ENCODE measurements at places on chromosomes 7 and 10.

GRCh38 chr7:49295146-49295545 is 370.8 kb downstream of the CDC14C start:
- DNase-seq = no peak

DNA sequence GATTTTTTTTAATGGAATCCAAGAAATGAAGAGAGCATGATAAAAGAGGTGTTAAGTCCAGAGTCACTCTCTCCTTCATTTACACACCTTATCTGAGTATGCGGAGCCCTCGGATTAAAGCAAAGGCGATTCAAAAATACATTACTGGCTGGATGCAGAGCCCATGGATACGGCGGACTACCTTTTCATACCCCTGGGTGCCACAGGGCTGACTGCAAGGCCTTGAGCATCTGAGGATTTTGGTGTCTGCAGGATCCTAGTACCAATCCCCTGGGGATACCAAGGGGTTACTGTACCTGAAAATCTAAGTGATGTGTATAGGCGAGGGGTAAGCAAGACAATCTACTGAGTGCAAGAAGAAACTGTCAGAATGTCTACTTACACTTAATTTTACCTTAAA is 20.5 kb downstream of the PIP4K2A start:
- DNase-seq = no peak

GRCh38 chr7:135333946-135334345 is 100.3 kb downstream of the STRA8 start:
- no peak for DNase-seq

DNA sequence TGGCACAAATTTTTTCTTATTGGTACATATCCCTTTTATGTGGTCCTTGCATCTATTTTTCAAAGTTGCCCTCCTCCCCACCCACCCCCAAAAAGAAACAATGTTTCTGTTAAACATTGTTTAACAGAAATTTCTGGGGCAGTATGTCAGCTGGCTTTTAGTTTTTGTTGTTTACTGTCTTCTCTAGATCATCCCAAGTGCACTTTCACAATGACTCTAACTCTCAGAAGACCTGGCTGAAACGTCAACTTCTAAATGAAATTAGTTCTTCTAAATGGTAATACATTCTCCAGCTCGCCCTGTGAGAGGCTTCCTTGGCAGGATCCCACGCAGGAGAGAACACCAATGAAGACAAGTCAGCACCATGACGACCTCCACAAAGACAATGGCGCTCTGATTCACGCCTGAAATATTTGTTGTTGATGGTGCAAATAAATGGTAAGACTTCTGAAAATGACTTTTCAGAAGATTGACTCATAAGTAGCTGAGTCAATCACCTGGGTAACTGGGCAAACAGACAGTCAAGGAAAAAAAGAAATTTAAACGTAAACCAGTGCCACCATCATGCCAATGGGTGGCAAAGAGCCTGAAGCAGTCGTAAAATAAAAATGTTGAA is 293.7 kb downstream of the FZD1 start:
- DNase-seq = no peak

DNA sequence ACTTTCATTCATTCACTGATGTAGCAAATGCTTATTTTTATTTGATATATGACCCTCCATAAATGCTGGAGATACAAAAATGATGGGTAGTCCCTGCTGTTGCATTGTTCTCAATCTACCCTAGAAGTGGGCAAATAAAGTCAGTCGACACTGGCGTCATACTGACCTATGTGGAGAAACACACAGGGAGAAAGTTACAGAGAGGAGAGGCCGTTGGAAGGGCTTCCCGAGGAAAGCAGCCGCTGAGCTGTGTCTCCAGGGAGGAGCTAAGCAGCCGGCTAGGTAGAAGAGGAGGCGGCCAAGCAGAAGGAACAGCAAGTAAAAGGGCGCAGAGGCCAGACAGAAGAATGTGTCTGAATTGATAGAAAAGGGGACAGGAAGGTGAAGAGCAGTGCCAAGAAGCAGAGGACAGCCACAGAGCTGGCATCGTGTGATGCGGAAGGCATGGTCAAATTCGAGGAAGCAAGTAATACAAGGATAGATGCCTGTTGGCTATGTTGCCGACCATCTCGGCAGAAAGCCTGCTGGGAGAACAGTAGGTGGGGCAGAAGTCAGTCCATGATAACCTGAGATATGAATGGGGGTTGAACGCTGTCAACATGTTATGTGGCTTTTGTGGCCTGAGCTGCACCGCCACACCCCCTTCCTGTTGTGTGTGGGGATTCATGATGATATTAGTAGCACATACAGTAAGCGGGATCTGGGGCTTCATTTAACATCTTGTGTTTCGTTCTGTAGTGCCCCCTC is 25.9 kb downstream of the ST8SIA6 start:
- DNase-seq = no peak

DNA sequence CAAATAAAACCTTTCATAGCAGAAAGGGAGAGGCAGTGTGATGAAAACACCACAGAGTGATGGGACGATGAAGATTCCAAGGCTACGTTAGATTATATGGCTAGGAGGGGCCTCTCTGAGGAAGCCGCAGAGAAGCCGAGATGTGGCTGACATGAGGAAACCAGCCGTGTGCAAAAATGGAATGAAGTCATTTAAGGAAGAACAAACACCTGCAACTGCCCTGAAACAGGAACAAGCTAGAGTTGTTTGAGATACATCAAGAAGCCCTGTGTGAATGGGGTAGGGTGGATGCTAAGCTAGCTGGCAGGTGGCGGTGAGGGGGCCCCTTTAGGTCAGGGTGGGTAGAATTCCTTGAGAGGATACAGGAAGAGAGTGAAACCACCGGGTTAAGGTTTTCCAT is 129.5 kb downstream of the KLF6 start:
- no peak for DNase-seq

DNA sequence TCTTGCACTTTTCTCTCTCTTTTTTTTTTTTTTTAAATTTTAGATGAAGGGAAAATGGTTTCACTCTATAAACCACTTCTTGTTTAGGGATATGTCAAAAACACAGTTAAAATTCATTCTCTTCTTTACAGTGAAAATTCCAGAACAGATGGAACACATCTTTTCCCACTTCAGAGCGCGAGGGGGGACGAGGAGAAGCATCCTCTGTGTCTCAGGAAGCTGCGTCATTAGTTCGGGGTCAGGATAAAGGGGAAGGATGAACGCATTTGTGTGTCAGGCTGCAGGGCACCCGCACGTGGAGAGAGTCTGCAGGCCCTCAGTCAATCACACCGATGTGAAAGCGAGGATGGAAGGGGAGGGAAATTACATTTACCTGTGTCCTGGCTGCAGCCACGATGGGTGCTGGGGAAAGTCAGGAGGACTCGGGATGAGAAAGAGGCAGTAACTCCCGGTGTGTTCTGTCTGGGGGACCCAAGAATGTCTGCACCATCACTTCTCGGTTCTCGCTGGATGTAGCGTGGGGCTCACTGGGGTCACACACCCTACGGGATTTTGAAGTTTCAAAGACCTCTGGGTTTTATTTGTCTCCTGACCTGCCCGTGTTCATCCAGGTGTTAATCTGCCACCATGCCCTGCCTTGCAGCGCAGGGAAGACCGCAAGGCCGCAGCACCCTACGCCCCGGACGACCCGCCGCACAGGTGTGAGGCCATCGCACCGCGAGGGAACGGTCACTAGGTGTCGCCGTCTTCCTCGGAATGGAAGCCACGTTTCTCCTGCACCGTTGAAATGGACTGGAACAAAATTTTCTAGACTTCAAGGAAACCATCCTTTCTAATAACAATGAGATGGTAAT is 66.7 kb upstream of the PITRM1 start:
- DNase-seq = no peak

- no peak for DNase-seq
These were observed 236.0 kb upstream of the NRP1 start for GRCh38 chr10:33570495-33570894.

- DNase-seq = peak; percentile 69
These were observed 42.8 kb downstream of the FOXL3 start for GRCh38 chr7:332646-333392.

- DNase-seq = no peak
These were observed at the start of gene NPTX2 for GRCh38 chr7:98617051-98617959. Gene NPTX2, plus strand, starts transcription at chr7:98617285. Its CDS starts 177 bp downstream, at chr7:98617462.

DNA sequence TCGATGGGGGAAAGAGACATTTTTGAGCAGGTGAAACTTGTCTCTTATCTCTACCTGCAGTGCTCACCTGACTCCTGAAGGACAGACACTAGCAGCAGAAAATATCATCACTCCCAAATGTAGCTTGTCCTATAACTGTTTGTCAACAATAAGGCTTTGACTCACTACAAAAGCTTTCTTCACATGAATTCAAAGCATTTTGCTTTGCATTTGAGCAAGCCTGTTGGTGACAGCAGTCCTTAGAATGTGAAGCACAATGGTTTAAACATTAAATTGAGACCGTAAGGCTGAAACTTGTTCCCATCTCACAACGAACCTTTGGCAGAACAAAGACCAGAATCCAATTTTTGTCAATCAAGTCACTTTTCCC is 30.6 kb upstream of the ZNRF2 start:
- no peak for DNase-seq

GRCh38 chr7:92071032-92071431 is 63.2 kb downstream of the CYP51A1 start:
- no peak for DNase-seq

- no peak for DNase-seq
These were observed 73.2 kb upstream of the NEUROD6 start for GRCh38 chr7:31413766-31414165.

GRCh38 chr7:110105307-110105706 is 985.6 kb upstream of the LRRN3 start:
- peak; percentile 61 for DNase-seq

GRCh38 chr7:56028942-56029630 is 22.2 kb downstream of the PSPH start:
- no peak for DNase-seq

- no peak for DNase-seq
These were observed 64.6 kb downstream of the GRID1 start for GRCh38 chr10:86301971-86302370.

GRCh38 chr10:5323446-5323845 is 41.3 kb upstream of the UCN3 start:
- no peak for DNase-seq

GRCh38 chr7:116797612-116798011 is 64.8 kb upstream of the CAPZA2 start:
- DNase-seq = no peak

DNA sequence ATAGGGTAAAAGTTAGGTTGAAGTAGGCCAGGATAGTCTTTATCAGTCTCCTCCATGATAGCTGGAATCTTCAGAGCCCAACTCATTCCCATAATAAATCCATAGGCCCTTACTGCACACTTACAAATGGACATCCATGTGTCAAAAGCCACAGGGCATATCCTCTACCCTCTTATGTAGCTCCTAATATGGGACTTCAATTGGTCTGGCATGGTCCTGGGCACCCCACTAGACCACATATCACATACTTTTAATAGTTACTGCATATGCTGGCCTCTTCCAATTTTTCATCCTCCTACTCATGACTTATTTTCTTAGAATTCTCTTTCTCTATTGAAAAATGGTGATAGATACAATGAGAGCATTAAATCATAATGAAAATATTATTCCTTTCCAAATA is 169.3 kb downstream of the MAGI2 start:
- DNase-seq = no peak

DNA sequence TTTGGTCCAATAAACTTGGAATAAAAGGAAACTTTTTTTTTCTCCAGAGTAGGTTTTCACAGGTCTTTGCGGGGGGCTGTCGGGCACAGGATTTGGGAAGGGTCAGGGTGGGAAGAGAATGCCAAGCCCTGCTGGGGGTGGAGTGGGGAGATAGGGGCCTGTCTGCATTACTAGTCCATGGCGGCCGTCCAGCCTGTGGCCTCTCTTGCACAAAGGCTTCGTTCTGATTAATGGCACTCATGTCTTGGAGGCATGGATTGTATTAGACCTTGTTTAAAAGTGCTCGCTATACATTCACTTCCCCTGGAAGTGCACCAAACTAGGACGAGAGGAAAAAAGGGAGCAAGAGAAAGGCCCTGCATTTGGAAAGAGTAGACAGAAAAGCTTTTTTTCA is 37.2 kb downstream of the LRMDA start:
- no peak for DNase-seq

DNA sequence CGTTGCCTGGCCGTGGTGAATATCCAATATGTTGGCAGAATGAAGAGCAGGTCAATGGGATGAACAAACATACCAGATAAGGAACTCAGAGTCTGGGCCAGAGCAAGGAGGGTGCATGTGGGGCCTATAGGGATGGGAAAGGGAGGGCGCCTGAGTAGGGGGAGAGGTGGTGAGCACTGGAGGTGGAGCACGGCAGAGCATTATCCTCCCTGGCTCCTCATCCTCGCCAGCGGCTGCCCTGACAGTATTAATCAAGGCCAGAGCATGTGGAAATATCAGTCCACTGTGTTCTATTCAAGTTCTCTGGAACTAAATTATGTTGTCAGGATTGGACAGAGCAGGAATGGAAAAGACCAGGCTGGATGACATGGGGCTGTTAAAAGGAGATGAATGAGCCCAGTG is 254.8 kb upstream of the ZMIZ1 start:
- DNase-seq = no peak

- peak; percentile 71 for DNase-seq
These were observed 90.9 kb upstream of the PIP4K2A start for GRCh38 chr10:22805304-22805703.

- DNase-seq = no peak
These were observed 241.3 kb upstream of the KMT2E start for GRCh38 chr7:104772405-104773345.

GRCh38 chr10:16938952-16939351 is 121.7 kb upstream of the RSU1 start:
- DNase-seq = no peak

- DNase-seq = no peak
These were observed 23.9 kb downstream of the ST7 start for GRCh38 chr7:116977172-116977571.

GRCh38 chr10:17758896-17759295 is 6.9 kb downstream of the TMEM236 start:
- DNase-seq = no peak

- DNase-seq = no peak
These were observed 715.2 kb downstream of the SUGCT start for GRCh38 chr7:40850017-40850416.

DNA sequence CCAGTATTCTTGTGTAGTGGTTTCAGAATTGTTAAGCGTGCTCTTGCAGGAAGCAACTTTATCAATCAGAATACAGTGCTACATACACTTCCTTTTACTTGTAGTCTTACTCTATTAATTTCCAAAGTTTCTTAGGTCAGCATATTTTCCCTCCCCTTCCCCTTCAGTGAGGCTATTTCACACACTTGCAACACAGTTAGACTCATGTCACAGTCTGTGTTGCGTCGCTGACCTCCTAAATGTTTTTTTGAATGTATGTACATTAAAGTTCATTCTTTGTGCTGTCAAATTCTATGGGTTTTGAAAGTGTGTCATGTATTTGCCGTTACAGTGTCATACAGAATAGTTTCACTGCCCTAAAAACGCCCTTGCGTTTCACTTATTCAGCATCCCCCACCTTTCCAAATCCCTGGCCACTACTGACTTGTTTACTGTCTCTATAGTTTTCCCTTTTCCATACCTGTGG is 5.4 kb upstream of the HKDC1 start:
- no peak for DNase-seq

GRCh38 chr10:5975641-5976473 is 1.5 kb downstream of the IL15RA start:
- no peak for DNase-seq
